ENCODE measurements at places on chromosomes 3 and 15.

DNA sequence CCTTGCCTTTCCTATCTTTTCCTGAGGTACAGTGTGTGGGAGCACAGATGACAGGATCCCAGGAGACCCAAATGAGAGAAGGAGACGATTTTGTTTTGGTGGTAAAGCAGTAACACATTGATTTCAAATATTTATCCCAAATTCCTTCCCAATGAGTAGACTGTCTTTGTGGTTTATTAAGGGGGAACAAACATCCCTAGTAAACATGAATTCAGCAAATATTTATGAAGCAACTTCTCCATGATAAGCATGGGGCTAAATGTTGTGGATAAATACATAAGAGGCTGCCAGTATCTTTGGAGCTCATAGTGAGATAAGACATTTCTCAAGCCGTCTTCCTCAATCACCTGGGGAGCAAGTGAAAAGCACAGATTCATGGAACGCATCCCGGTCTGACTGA is 460.8 kb upstream of the CFAP20DC start:
- DNase-seq, result no peak

- DNase-seq, result no peak
These were observed 94.0 kb downstream of the OCA2 start for GRCh38 chr15:28005004-28005527.

- no peak for DNase-seq
These were observed 37.0 kb downstream of the PPARG start for GRCh38 chr3:12325586-12326515.

GRCh38 chr3:113754494-113755159 is 7.8 kb downstream of the ATP6V1A start:
- DNase-seq, result no peak

GRCh38 chr15:58136731-58137130 is 1.4 kb upstream of the AQP9 start:
- DNase-seq, result no peak

DNA sequence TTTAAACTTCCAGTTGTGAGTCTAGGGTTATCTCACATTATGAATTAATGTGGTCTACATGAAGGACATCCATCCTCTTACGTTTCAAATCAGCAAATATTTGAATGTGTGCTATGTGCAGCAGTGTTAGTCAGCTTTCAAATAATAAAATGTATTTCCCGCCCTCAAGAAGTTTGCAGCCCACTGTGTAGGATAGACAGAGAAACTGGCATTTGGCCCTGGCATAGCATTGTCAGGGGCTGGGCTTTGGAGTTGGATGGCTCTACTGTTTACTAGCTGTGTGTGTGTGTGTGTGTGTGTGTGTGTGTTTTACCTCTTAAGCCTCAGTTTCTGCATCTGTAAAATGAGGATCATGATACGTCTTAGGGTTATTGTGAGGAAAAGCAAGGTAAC is 400.5 kb upstream of the C2CD4B start:
- no peak for DNase-seq

DNA sequence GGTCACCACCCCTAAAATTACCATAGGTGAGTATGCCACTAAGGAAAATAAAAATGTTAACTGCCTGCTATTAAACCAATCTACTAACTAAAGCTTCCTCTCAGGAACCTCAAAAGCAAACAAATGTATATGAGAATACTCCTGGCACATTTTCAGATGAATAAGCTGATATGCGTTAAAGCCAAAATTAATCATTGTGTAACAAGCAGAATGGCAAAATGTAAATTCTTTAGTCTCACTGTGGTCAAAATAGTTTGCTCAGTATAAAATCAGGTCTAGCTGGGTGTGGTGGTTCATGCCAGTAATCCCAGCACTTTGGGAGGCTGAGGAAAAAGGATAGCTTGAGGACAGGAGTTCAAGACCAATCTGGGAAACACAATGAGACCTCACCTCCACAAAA is 53.6 kb downstream of the SUMF1 start:
- DNase-seq, result no peak

DNA sequence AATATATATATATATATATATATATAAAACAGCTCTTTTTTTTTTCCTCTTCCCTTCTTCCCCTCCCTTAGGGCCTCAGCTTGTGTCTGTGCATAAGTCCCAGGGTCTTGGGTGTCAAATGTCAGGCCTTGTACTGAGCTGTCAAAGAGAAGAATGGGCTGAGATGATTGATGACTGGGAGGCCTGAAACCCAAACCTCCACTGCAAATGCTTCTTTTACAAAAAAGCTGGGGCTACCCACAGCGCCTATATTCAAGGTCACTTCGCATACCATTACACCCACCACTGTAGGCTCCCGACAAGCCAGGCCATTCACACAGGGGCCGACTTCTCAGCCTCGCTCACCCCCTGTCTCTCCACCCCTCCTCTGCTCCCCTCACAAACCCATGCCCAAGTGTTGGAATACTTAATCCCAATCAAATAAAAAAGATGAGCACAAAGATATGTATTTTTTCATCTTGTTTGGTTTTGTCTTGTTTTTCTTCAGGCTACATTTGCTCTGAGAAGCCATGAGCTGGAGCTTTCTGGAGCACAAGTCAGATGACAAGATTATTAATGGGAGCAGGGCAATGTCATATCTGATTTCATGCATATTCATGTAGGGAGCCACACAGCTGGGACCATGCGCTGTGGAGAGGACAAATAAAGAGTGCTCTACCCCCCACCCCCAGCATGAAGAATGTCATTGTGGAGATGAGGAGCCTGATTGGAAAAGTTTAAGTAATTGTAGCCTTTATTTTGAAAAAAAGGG is 614.4 kb upstream of the NR2F2 start:
- DNase-seq, result no peak

Measured in CD4-positive, alpha-beta T cell treated with Interleukin-4 for 4 hours (primary cell).